Stimulated activated CD4-positive, alpha-beta T cell treated with anti-CD3 and anti-CD28 coated beads, Interleukin-1b, Interleukin-23, amount 100 ng/mL, for 1 hour (primary cell): ENCODE measurements at places on chromosomes 12 and 14.

DNA sequence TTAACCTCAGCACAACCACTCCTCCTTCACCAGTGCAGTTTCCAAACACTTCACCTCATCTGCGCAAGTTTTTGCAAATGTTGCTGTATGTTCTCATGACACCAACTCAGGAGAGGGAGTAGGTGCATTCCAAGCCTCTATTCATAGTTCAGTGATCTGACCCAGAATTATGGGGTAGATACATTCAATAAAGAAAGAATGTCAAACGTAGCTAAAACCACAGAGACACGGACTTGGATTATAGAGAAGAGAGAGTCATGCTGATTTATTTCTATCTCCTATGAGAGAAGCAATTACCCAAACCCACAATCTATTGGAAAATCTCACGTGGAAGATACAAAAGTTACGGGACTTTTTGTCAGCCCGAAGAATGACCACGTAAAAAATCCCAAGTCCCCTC, 1006.0 kb upstream of the TMEM132C start:
- DNase-seq = no peak

GRCh38 chr14:38866461-38866860, 236.6 kb downstream of the SEC23A start:
- DNase-seq = no peak

DNA sequence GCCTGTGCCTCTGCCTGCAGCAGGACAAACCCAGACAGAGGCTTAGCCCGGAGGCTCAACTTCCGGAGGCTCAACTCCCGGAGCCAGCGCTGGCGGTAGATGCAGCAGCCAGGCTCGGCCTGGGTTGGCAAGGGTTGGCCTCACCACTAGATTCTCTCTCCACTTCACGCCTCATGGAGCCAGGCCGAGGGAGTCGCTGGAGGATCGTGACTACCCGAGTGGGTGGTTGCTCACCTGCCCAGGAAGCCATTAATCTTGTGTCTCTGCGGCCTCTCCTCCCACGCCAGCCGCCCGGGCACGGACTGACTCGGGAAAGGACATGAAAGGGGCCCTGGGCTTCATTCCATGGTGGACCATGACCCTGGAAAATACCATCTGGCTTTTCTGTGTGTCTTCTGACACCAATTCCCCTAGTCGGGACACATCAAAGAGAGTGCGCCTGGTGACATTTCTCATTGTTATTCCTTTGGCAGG, 20.8 kb downstream of the ESRRB start:
- no peak for DNase-seq

DNA sequence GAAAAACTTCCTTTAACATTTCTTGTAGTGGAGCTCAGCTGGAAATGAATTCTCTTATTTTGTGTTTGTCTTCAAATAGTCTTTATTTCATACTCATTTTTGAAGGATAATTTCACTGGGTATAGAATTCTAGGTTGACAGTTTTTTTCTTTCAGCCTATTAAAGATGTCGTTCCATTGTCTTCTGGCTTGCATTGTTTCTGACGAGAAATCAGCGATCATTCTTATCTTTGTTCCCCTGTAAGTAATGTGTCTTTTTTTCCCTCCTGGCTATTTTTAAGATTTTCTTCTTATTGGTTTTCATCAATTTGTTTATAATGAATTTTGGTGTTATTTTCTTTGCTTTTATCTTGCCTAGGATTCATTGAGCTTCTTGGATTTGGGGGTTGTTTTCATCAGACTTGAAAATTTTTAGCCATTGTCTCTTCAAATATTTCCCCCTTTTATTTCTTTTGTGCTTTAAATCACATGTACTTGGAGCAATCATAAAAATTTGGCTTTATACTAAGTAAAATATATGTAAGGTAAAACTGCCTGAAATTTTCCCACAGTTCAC, 89.4 kb downstream of the UNC79 start:
- DNase-seq = no peak

DNA sequence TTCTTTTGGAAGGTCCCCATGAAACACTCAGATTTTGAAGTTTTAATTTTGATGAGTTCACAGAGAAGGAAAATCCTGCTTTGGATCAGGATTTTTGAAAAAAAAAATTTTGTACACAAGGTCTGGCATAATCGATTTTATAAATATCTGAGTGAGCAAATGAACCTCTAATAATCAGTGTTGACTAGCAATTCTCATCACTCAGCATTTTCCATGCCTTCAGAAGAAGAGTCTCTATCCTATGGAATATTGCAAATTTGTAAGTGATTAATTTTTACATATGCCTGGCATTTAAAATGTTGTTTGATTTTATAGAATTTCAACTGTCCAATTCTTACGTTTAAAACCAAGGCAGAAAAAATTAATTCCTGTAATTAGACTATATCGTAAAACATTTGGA, 30.5 kb upstream of the REP15 start:
- DNase-seq = no peak

DNA sequence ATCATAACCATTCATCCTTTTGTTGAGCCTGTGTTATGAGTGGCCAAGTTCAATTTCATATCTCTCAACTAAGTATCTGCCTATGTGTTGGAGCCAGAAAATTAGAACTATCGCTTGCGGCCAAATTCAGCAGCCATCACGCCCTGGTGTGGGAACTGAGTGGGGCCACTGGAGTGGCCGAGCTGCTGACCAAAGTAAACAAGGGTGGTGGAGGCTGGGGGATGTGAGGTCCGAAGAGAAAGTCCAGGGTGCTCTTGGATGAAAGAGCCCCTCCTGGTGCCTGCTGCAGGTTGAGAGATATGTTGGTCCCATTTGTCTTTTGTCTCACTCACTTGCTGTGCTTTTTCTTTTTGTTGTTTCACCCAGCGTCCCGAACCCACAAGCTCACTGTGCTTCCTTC, 14.9 kb downstream of the ADGRD1 start:
- DNase-seq = no peak

DNA sequence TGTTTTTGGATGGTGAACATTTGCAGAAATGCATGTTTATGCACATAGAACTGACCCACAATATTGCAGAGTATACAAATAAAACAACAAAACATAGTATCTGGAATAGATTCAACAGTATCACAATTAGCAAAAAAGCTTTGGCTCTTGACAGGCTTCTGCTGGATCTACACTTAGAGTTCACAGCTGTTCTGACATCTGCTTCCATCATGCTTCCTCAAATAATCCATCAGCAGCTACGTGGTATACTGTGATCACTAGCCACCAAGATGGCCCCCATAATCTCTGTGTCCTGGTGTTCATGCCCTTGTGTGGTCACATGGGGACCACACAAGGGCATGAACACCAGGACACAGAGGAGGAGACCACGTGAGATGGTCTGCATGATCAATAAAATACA, 166.6 kb upstream of the CCDC198 start:
- no peak for DNase-seq

DNA sequence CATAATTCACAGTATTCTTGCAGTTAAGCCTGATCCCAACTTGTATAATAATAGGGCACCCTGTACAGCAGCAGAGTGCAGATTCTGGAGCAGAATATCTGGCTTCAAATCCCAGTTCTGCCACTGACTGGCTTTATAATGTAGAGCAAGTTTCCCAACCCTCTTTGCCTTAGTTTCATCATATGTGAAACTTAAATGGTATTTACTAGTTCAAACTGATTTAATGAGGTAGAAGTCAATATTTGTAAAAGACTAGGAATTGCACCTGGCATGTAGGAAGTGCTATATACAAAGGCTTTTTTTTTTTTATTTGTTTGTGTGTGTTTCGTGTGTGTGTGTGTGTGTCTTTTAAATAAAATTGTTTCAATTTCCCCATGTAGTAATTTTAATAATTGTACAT, 125.9 kb downstream of the CCER1 start:
- no peak for DNase-seq
